ENCODE measurements at places on chromosomes 11 and 22.

DNA sequence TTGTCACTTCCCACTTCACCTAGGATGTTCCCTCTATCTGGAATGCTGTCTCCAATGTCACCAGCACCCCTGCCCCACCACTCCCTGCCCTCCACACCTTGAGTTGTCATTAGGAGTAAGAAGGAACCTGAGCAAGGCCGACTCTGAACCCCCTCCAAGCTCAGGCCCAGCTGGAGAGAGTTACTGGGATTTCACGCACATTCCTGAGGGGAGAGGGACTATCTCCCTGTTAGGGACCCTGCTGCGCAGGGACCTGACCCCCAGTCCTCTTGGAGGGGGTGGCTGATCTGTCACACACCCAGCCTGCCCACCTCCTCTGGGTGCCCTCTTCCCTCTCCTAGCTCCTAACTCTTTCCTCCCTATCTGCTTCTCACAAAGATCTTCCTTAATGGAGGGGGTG lies 81.7 kb downstream of the NECTIN1 start:
- DNase-seq = no peak
- H3K4me3 ChIP-seq = no peak overlapping the region
- H3K4me1 ChIP-seq = no peaks in the 10 kb centered on the region
- H3K27me3 ChIP-seq = peaks cover 21% of the 10 kb centered on the region
- no peaks in the 10 kb centered on the region for H3K36me3 ChIP-seq

- DNase-seq = peak; percentile 58
- H3K4me1 ChIP-seq = peaks cover 41% of the 10 kb centered on the region
- no peak overlapping the region for H3K4me3 ChIP-seq
- no peaks in the 10 kb centered on the region for H3K27me3 ChIP-seq
- H3K36me3 ChIP-seq = peaks cover 24% of the 10 kb centered on the region
Observed at GRCh38 chr11:19953909-19954308, 206.4 kb downstream of the DBX1 start.

DNA sequence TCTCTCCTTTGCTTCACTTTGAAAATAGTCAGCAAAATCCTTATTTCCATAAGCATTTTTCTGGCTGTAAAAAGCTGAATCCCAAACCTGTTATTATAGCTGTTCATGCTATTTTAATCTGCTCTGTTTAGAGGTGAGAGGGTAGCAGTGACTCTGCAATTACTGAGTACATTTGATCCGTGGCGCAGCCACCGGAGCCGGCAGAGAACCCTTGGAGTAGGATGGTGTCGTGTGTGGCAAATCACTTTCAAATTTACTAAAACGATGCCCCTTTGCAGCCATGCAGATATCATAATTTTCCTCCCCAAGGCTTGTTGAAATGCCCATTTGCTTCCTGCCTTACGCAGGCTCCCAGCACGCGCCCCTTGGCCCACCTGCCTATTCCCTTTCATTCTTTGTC lies 69.6 kb downstream of the ZBTB16 start:
- peaks cover 100% of the 10 kb centered on the region for H3K36me3 ChIP-seq
- H3K4me1 ChIP-seq = peaks cover 72% of the 10 kb centered on the region
- no peak overlapping the region for H3K4me3 ChIP-seq
- no peaks in the 10 kb centered on the region for H3K27me3 ChIP-seq
- DNase-seq = no peak

DNA sequence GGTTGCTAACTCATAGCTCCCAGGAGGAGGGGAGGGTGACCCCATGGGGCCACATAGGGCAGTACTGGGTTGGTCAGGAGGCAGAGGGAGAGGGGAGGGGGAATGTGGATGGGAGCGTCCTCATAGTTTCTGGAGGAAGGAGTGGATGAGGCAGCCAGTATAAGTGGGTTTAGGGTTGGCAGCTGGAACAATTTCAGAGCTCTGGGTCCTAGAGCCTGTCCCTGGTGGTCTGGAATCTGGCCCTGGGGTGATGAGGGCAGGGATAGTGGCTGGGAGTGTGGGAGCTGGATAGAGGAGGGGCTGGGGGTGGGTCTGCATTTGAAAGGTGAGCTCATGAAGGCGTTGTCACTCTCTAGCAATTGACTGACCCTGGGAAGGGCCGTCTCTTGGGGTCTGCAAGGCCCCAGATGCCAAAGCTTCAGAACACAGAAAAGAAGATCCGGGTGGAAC lies 5.3 kb upstream of the MRGPRG start:
- peaks cover 57% of the 10 kb centered on the region for H3K27me3 ChIP-seq
- no peaks in the 10 kb centered on the region for H3K36me3 ChIP-seq
- no peak for DNase-seq
- H3K27ac ChIP-seq = no peak overlapping the region
- no peak overlapping the region for H3K4me3 ChIP-seq
- peaks cover 5% of the 10 kb centered on the region for H3K4me1 ChIP-seq

- peaks cover 12% of the 10 kb centered on the region for H3K4me1 ChIP-seq
- peak overlapping the region; percentile 27 for H3K27ac ChIP-seq
- no peaks in the 10 kb centered on the region for H3K36me3 ChIP-seq
Observed at GRCh38 chr11:64998141-64998540, 1.4 kb upstream of the BATF2 start.

- no peaks in the 10 kb centered on the region for H3K27me3 ChIP-seq
- DNase-seq = no peak
- no peaks in the 10 kb centered on the region for H3K4me1 ChIP-seq
- H3K4me3 ChIP-seq = no peak overlapping the region
- H3K36me3 ChIP-seq = peaks cover 4% of the 10 kb centered on the region
Observed at GRCh38 chr22:49157529-49158339, 669.9 kb downstream of the BRD1 start.

DNA sequence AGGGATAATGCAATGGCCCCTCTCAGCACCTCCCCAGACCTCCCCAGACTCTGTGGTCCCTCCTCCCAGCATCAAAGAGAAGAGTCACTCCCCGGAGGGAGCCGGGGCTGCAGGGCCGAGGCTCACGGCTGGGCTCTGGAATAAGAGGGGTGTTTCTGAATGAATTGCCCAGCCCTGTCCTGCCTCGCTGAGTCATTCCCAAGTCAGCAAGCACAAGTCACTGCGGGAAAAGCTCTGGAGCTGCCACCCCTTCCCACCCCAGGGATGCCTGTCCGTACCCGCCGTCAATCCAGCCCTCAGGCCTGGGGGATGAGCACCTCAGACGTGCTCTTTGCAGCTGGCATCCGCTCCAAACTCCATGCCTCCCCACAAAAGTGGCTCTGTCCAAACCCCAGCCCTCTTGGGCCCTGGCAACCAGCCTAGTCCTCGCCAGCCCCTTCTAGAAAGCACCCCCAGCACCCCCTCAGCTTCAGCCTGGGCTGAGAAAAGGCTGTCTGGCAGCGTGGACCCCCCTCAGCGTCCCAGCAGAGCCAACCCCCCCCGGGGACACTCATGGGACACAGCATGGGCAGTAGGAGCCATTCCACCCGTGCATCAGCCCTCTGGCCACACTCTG lies 22.7 kb downstream of the CELSR1 start:
- peak overlapping the region; percentile 88 for H3K27ac ChIP-seq
- H3K27me3 ChIP-seq = no peaks in the 10 kb centered on the region
- peaks cover 23% of the 10 kb centered on the region for H3K4me1 ChIP-seq
- H3K36me3 ChIP-seq = peaks cover 10% of the 10 kb centered on the region

DNA sequence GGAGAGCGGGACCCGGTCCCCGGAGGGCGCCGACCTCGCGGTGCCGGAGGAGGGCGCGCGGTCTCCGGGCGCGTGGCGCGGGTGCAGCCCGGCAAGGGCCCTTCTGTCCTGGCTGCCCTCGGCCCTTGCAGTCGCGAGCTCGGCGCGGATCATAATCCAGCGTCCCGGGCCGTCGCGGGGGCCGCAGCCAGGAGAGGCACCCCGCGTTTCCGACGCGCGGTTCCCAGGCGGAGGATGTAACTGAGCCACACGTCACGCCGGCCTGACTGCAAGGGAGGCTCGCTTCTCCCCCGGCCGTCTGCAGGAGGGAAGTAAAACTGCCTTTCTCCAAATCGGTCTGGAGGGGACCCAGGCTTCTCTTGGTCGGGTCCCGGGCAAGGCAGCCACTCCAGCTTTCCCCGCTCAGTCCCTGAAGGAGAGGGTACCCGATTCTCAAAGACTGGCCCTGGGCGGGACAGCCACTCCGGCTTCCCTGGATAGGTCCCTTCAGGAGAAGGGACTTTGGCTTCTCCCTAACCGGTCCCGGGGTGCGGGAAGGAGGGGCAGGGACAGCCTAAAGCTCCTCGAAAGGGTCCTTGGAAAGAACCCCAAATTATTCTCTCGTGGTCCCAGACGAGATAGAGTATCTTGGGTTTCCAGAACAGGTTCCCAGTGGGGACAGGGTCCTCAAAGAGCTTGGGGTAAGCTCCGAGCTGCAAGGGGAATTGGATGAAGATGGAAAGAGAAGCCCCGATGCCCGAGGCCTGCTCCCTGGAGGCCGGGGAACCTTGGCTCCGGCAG lies 836 bp downstream of the SPON1 start:
- H3K27ac ChIP-seq = no peak overlapping the region
- H3K4me3 ChIP-seq = no peak overlapping the region
- H3K4me1 ChIP-seq = no peaks in the 10 kb centered on the region
- H3K27me3 ChIP-seq = peaks cover 93% of the 10 kb centered on the region
- no peaks in the 10 kb centered on the region for H3K36me3 ChIP-seq

DNA sequence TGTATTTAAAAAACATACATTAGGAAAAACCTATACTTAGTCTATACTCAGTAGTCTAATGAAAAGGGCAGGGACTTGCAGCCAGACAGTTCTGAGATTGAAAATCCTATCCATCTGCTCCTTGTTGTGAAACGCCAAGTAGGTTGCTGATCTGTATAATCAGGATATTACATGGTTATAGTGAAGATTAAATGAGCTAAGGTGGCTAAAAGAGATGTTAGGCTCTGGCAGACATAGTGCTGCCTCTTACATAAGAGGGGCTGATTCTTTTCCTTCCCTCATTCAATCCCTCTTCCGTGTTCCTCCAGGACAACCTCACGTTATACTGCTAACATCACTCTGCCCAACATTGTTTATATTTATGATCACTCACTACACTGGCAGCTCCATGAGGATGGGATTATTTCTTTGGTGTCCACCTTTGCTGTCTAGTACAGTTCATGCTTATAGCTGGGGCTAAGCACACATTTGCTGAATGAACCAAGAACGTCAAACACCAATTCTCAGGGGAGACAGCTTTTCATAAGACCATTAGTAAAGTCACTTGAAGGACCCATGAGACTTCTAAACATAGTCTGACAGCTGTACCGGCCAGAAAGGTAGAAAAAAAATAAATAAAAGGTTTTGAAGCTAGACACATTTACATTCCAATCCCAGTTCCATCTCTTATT lies 46.3 kb downstream of the GAB2 start:
- H3K27me3 ChIP-seq = no peaks in the 10 kb centered on the region
- no peak overlapping the region for H3K4me3 ChIP-seq
- no peak for DNase-seq

DNA sequence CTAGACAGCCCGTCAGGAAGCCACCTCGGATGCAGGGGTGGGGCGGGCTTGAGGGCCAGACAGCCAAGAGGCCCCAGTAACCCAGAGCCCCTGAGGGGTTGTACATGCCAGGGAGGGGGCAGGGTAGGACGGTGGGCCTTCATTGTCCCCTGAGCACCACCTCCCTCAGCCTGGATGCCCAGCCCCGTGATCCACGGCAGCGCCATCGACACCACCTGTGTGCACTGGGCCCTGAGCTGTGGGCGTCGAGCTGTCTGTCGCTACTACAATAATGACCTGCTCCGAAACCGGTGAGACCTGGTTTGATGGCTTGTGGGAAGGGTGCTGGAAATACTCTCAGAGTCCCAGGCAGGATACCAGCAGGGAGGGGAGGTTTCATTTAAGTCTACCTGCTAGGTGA lies 37.4 kb upstream of the TPBGL start:
- no peak overlapping the region for H3K27ac ChIP-seq
- no peak for DNase-seq
- peaks cover 32% of the 10 kb centered on the region for H3K27me3 ChIP-seq
- peaks cover 5% of the 10 kb centered on the region for H3K4me1 ChIP-seq

DNA sequence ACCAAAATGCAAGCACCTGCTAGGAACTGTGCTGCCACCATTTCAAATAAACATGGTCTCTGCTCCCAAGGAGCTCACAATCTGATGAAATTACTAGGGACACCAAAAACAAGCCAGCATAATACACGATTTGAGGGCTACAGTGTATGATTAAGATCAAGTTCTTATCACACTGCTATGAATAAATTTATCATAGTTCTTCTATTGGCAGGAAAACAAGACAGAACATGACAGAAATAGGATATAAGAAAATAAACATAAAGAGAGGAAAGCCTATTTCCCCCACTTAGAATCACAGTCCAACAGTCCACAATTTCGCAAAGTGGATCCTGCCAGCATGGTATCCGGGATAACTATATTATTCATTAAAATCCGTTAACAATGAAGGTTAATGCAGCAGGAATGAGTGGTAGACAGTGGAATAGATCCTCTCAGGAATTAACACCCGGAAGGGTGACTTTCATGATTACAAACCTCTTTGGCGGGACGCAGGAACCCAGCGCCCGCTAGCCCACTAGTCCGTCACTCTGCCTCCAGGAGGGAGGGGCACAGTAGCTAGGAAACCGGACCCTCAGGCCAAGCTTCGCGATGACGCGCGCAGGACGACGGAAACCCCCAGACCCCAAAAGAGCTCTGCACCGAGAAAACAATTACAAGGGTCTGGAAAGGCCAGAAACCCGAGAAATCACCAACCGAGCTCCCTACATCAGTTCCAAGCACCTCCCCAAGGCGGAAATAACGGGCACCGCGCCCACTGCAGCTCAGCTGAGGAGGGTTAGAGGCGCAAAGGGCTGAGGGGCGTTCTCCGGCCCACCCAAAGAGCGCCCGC lies 607 bp downstream of the CCDC82 start:
- peaks cover 9% of the 10 kb centered on the region for H3K36me3 ChIP-seq
- H3K27ac ChIP-seq = peak overlapping the region; percentile 93
- H3K4me1 ChIP-seq = peaks cover 11% of the 10 kb centered on the region
- no peak for DNase-seq
- H3K4me3 ChIP-seq = peak overlapping the region; percentile 77

Measured in MCF 10A (cell line).